ENCODE measurements at places on chromosomes 6 and 20.

DNA sequence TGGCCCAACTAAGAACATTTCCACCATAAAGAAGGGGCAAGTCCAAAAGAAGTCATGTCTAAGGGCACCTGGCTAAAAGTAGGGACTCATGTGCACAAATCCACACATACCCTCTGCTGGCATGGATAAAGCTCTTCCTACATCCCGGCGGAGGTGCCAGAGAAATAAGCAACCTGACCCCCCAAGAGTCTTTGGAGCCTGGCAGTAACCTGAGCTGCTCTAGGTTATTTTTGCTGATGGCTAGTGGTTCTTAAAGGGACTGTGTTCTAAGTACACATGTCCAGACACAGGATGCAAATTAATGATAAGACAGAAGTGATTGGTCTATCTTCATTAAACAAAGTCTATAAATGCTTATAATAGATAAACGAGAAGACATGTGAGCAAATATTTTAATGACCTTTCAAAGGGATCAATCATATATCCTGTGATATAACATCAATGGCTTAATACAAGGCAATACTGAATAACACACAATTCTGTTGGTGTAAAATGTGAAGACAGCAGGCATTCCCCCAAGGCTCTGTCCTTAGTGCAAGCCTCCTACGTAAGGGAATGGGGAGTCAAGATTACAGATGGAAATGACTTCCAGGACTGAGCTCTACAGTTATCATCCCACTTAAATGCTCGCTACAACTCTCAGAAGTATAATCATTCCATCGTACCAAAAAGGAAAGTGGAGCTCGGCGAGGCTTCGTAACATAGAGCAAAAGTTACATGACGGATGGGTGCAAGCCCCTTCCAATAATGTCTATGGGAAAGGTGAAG, 52.5 kb downstream of the HIVEP2 start:
- DNase-seq = no peak

- DNase-seq = no peak
Measured at GRCh38 chr6:95740157-95740556, 162.8 kb downstream of the MANEA start.

DNA sequence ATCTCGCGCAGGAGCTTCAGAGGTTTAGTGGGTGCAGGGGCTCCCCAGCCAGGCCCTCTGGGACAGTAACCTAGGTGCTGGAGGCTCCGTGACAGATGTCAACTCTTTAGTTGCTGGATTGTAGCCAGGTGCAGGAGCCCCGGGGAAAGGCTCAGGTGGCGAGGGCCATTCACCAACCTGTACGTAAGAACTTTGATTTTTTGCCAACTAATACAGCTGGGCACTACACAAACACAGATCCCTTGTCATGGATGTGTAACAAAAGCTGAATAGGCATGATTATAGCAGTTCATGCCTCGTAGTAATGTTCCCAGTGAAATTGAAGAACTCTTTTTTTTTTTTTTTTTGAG, 82.6 kb downstream of the CDC5L start:
- DNase-seq = no peak

GRCh38 chr6:150004101-150004782, 21.1 kb downstream of the RAET1L start:
- no peak for DNase-seq

GRCh38 chr20:62381842-62382241, 5.1 kb upstream of the RPS21 start:
- no peak for DNase-seq

DNA sequence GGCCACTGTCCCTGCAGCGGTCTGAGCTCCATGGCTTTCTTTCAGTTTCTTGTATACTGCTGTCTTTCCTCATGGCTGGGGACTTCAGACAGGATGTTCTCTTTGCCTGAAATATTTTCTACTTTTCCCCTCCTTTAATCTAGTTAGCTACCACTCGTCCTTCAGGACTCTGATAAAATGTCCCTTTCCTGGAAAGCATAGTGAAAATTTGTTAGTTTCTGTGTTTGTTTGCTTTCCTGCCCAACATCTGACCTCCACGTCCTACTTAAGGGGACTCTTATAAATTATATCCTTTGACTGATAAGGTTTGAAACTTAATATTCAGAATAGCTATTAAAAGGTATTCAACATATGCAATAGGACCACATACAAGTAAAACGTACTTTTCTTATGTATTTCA, 48.8 kb upstream of the KLHL31 start:
- DNase-seq = no peak

DNA sequence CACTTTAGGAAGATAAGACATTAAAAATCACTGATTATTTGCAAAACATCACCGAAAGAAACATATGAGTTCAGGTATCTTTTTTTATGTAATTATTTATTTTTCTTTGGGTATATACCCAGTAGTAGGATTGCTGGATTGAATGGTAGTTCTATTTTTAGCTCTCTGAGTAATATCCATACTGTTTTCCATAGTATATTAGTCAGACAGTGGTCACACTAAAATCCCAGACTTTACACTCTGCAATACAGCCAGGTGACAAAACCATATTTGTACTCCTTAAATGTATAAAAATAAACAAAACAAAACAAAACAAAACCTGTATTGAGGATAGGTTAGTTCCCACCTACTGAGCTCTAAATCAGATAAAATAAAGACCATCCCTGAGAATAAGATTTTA, 1024.3 kb upstream of the EYS start:
- DNase-seq = no peak

DNA sequence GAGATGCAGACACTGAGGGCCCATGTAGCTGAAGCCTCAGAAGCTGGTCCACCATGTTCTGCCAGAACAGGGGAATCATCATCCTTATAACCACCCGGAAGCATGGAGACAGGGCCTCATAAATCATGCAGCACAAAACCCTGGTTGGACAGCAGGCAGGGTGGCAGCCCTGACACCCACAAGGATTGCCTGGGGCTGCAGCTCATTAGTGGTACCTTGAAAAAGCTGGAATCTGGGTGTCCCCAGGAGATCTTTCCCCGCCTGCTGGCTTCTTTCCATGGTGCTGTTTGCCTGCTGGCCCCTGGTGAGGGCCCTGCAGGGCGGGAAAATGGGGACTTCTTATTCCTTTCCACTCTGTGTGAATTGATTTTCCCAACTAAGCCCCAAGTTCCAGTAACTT, 50.6 kb upstream of the GGTLC1 start:
- no peak for DNase-seq

DNA sequence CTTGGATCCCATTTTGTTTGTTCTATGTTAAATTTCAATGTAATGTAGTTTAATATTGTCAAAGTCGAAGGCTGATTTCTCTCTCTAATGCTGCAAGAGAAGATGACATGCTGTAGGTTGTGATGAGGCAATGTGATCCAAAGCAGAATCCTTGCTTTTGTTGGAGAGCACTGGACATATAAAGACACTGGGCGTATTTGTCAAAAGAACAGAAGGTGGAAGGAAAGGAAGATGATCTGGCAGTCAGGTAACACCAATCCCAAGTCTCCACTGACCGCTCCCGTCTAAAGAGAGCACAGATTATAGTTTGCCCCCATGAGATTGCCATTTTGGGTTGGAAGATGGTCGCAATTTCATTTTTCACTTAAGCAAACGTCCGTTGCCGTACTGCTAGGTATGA, 935 bp upstream of the RFX6 start:
- no peak for DNase-seq

DNA sequence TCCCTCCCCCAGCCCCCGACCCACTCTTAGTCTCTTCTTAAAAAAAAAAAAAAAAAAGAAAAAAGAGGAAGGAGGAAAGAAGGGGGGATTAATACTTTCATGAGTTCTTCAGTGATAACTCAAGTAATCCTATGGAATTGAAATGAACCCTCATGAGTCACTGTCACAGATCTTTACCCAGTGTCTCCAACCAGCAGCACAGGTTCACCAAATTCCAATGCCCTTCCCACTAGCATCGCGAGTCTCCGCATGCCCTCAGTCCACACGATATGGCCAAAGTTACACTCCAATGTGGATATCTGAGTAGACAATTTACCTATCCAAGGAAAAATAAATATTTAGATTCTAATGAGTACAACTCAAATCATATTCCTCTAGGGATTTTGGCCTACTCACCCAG, 74.5 kb downstream of the MDN1 start:
- no peak for DNase-seq

DNA sequence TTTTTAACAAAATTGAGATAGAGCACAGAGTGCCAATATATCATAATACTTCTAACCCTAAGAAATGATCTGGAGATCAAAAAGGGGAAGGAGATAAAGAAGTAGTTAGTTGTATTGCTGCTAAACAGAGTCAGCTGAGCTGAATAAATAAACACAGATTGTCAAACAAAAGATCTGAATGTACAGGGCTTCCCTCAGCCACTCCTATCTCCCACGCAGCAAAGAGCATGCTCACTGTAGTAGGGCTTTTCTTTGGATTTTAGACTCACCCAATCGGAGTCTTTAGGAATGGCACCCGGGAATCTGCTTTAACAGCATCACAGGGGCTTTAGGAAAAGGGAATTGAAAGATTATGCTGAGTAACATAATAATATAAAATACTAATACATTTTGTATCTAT, 222.2 kb upstream of the STXBP5 start:
- DNase-seq = no peak

- no peak for DNase-seq
Measured at GRCh38 chr6:75755704-75756103, 6.7 kb downstream of the MYO6 start.

- no peak for DNase-seq
Measured at GRCh38 chr6:169212436-169212835, 41.2 kb downstream of the THBS2 start.

DNA sequence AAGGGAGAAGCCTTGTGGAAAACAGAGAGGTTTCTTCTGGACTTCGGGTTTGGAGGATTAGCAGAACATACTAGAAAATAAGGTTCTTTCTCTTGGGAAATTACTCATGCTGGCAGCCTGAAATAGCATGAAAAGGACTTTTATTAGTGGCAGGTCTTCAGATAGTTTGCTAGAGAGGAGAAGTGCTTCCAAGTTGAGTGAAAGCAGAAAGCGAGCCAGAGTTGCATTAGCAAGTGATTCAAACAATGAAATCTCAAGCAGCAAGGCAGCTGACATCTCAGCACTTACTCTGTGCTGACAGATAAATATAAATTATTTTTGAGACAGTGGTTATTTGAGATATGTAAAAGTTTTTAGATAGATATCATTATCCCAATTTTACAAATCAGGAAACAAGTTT, 91.9 kb downstream of the PLCB4 start:
- no peak for DNase-seq

DNA sequence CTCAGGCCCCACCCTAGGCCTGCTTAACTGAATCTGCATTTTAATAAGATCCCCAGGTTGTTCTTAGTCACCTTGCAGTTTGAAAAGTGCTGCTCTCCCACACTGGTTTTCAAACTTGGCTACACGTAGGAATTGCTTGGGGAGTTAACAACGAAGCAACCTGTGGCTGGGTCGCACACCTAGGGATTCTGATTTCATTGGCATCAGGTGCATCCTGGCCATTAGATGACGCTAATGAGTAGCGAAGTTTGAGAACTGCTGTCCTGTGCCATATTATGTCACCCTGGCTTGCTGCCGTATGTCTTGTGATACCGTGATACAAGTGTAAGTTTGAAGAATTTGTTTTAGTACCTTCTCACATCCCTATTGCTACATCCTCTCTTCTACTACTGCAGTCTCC, 28.2 kb upstream of the FUCA2 start:
- no peak for DNase-seq

DNA sequence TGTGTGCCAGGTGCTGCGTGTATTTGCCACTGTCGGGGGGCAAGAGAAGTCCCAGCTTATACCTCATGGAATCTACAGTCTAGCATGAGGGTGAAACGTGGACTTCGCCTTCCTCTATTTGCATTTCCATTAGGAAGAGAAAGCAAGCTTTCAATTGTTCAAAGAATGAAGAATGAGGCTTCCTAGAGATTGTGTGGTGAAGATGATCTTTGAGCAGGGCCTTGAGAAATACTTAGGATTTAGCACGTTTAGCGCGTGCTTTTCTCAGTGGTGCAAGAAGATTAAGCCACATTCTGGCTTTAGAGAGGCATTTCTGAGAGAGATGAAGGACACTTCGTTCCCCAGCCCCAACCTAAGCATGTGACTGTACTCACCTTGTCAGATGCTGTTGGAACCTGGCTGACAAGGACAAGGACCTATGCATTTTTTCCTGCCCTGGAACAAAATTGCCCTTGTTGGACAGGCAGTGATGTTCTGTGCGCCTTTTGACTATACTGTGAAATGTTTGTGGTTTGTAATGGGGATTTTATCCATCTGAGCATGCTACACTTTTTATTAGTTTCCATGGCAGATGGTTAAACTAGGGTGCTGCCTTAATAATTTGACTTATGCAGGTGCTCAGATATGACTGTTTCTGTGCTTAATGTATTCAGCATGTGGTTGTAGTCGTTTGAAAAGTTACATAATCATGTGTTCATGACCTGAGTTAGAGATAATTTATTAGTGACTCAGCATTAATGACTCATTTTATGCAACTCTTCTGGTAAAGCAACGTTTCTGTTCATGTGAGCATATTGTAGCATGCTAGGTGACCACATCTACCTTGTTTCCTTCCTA, 10.7 kb downstream of the TULP4 start:
- no peak for DNase-seq

GRCh38 chr20:13665709-13666395, 27.1 kb upstream of the TASP1 start:
- DNase-seq = no peak

GRCh38 chr6:118123503-118124037, 216.5 kb downstream of the SLC35F1 start:
- no peak for DNase-seq

DNA sequence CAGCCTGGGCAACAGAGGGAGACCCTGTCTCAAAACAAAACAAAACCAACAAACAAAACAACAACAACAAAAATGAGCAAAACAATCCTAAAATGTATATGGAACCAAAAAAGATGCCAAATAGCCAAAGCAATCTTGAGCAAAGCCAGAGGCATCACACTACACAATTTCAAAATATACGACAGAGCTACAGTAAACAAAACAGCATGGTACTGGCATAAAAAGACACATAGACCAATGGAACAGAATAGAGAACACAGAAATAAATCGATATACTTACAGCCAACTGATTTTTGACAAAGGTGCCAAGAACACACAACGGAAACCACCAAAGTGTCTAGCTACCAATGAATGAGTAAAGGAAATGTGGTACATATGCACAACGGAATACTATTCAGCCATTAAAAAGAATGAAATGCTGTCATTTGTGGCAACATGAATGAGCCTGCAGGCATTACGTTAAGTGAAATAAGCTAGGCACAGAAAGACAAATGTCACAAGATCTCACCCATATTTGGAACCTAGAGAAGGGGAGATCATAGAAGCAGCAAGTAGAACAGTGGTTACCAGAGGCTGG, 16.4 kb downstream of the PXDC1 start:
- no peak for DNase-seq

Data from stimulated activated CD8-positive, alpha-beta memory T cell treated with anti-CD3 and anti-CD28 coated beads, Interleukin-15, amount 100 ng/mL, for 4 hours (primary cell).